ENCODE measurements at places on chromosomes 5 and 9.

DNA sequence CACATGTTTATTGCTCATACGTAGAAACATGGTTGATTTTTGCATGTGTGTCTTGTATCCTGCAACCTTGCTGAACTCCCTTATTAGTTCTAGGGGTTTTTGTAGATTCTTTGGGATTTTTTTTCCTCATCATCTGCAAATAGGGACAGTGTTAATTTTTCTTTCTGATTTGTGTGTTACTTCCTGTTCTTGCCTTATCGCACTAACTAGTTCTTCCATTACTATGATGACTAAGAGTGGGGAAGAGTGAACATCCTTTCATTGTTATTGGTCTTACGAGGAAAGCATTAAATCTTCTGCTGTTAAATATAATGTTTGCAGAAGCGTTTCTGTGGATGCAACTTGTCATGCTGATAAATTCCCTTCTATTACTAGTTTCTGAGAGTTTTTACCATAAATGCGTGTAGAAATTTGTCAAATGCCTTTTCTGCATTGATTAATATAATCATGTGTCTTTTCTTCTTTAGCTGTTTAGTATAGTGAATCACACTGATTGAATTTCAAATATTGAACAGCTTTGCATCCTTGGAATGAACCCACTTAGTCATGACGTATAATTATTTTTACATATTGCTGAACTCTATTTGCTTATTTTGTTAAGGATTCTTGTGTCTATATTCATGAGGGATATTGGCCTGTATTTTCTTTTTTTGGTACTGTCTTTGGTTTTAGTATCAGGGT, 32.1 kb upstream of the RNF130 start:
- DNase-seq, result no peak

- no peak for DNase-seq
Observed at GRCh38 chr9:117734523-117735314, 30.5 kb downstream of the TLR4 start.

- DNase-seq, result no peak
Observed at GRCh38 chr5:131640043-131640856, 5.2 kb upstream of the RAPGEF6 start.

- no peak for DNase-seq
Observed at GRCh38 chr5:110844251-110844650, 105.4 kb downstream of the SLC25A46 start.

GRCh38 chr5:56460681-56461191, 227.6 kb upstream of the ANKRD55 start:
- DNase-seq, result peak; percentile 54

DNA sequence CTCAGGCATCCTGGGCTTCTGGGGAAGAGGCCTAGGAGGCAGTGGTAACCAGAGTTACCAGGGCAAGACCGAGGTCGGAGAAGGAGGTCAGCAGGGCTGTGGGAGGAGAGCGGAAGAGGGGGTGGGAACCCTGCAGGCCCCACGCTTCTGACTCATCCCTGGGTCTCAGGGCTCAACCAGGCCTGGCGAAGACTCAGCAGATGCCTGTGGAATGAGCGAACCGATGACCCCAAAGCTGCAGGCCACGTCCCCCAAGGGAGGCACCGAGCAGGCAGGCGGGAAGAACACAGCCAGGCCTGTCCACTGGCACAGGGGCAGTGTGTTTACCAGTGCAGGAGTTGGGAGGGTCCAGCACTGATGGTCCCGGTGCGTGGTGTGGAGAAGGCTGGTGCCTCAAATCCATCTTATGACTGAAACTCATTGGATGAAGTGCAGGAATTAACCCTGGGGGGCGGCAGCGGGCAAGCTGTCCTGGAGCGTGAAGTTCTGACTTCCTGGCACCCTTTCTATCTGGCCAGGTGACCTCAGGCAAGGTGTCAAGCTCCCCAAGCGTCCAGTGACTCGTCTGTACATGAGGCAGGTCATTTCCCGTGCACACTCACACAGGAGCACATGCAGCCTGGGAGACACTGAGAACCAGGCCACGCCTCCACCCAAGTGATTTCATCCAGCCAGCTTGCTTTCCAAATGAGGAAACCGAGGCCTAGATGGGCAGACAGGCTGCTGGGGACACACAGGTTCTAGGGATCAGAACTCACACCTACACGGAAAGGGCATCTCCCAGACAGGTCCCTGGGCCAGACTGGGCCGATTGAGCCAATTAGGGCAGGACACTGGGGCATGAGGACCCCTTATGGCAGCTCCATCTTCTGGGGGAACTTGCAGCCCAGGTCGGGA, 69.1 kb downstream of the ADAMTS2 start:
- DNase-seq, result peak; percentile 13

DNA sequence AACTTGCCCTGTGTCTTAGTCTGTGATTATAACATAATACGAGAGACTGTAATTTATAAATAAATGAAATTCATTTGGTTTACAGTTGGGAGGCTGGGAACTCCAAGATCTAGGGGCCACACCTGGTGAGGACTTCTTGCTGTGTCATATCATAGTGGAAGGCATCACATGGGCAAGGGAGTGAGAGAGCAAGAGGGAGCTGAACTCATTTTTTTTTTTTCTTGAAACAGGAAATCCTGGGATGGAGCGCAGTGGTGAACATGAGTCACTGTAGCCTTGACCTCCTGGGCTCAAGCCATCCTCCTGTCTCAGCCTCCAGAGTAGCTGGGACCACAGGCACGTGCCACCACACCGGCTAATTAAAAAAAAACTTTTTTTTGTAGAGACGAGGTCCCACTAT, 7.2 kb downstream of the MLANA start:
- no peak for DNase-seq

DNA sequence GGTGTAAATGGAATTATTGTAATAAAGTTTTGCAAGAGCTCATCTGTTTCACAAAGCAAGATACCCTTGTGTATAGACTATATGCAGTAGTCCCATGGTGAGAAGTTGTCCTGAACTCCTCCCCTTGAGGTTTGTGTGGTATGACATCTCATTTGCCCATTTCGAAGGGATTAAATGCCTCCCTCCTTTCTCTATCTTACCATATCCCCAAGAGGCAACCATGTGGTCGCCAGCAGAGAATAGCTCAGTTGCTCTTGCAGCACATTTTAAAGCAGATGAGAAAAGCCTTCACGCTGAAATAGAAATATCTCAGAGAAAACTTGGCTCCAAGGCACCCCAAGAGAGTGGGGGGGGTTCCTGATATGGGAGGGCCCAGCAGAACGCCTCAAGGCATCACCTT, 4.6 kb downstream of the SEMA6A start:
- DNase-seq, result no peak

All from large intestine (tissue), 12 donors.